CD4-positive, alpha-beta T cell treated with Interleukin-15 for 4 hours (primary cell): ENCODE measurements at places on chromosomes 1 and 21.

- no peak for DNase-seq
Observed at GRCh38 chr1:18109756-18110597, 2.4 kb downstream of the IGSF21 start.

DNA sequence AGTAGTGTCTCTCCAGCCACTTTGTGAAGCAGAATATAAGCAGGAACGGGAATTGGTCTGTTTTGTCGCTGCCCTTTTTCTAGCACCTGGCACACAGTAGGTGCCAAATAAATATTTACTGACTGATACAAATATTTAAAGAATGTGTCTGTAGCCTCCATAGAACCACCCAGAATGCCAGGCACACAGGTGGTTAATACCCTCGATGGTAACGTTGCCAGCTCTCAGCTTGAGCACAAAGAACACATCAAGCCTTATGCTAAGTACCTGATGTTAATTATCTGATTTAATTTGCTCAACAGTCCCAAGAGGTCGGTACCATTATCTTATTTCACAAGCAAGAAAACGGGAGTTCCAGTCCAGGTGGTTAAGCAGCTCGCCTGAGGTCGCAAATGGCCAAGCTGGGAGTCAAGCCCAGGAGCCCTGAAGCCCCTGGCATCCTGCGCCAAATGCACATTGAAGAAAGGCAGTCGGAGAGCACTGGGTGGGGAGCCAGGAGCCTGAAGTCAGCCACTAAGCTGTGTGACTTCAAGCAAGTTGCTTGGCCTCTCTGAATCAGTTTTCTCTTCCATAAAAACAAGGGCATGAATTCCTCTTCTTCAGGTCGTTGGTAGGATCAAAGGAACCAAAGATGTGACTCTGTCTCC lies 26.4 kb downstream of the HSPG2 start:
- no peak for DNase-seq

DNA sequence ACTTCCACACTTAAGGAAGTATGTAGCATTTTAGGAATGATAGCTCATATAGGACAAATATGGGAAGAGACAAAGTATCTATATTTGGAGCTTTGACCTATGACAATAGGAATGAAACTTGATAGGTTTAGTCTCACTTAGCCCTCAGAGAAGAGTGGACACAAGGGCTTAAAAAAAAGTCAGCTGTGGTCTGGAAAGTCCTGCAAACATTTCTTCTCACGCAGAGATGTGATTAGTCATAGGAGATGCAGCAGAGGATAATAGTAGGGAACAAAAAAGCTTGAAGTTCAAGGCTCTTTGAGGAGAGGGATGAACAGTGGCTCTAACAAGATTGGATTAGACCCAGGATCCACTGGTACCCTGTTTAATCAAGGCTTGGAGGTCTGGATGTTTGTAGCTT lies 14.8 kb upstream of the RNF220 start:
- no peak for DNase-seq

DNA sequence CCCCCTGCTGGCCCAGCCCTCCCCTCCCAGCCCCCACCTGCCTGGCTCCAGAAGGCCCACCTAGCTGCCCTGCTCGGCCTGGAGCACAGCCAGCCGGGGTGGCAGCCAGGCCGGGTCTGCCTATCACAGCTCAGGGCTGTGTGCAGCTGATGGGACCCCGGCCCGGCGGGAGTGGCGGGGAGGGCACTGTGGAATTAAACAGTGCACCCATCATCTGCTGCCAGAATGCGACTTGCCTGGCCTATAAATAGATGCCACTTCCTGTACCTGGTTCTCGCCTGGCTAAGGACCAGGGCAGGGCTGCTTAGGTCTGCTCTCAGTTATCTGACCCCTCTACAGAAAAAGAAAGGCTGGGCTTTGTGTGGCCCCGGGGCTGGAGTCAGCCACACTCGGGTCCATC lies 98.2 kb upstream of the VAMP3 start:
- no peak for DNase-seq

DNA sequence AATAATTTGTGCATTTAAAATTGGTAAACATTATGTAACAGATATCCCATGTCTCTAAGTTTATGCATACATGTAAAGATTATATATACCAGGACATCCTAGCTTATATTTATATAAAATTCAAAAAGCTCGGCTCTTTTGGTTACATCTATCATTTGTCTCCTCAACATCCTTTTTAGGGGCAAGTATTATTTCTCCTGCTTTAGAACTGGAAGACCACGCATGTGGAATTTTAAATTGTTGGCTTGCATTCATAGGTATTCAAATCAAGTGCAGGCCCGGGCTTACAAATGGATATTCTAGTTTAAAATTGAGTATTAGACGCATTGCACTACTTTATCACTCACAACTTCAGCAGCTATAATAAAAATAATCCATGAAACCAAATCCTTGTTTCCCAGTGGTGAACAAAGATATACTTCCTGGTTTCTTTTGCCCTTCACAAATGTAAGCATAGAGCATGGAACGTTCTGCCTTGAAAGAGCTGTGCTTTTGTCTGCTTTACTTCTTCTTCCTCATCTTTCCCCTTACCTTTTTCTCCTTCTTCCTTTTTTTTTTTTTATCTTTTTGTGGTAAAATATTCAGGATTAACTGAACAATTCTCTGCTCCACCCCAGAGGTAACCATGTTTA lies 57.1 kb downstream of the DDAH1 start:
- no peak for DNase-seq

- DNase-seq = no peak
Observed at GRCh38 chr21:18493422-18493821, 89.8 kb upstream of the TMPRSS15 start.

DNA sequence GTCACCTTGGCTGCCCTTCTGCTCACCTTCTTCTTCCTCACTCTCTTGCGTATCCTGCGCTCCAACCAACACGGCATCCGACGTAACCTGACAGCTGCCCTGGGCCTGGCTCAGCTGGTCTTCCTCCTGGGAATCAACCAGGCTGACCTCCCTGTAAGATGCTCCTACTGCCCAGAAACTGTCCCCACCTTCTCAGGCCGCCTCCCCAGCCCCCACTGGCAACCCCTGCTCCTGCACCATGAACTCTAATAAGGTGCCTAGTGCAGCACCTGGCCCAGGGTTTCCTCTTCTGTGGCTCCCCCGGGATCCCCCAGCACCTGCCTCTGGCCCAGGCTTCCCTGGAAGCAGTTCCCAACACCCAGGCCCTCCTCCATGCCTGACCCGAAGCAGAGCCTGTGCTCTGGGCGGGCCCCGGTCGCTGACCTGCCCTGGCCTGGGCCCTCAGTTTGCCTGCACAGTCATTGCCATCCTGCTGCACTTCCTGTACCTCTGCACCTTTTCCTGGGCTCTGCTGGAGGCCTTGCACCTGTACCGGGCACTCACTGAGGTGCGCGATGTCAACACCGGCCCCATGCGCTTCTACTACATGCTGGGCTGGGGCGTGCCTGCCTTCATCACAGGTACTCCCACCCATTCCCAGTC lies 12.8 kb downstream of the PSRC1 start:
- no peak for DNase-seq

DNA sequence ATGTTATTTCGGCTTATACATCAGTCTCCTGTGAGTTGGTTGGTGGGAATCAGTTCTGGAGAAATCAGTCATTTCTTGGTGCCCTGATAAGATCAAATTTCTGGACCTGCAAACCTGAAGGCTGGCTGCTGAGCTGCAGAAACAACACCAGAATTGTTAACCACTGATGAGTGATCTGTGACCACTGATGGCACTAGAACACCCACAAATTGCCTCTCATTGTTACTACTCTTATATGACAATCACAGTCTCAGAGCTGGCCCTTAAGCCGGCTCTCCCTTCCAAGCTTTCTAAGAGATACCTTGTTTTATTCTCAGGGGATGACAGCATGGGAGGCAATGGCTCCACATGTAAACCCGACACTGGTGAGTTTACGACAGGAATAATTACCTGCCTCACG lies 1.9 kb downstream of the C1orf162 start:
- DNase-seq = peak; percentile 60

GRCh38 chr21:45410865-45411809 lies 6.2 kb downstream of the COL18A1 start:
- no peak for DNase-seq

- DNase-seq = no peak
Observed at GRCh38 chr1:191517826-191518225, 640.4 kb upstream of the RGS18 start.

DNA sequence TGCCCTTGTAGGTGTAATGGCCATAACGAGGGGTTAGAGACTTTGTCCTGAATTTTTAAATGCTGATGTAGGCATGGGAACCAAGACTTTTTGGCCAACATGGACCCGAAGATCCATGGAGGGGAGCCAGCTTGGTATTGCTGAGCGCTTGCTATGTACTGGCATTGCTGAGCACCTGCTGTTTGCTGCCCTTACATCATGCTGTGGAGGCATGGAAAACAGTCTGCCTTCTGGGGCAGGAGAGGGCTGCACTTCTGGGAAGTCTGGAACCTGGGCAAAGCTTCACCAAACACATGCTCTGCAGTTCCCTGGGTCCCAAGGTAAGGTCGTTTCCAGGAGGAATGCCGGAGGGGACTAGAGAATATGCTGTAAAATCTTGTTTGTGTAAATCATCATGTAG lies 86.3 kb upstream of the CNIH3 start:
- DNase-seq = no peak
